Hematopoietic multipotent progenitor cell treated with erythropoietin and hydrocortisone succinate and interleukin-3 and kit ligand, for 4 days (in vitro differentiated cells): ENCODE measurements at places on chromosomes 12 and 14.

GRCh38 chr14:92676403-92677086 is 71.9 kb downstream of the LGMN start:
- DNase-seq = no peak

- no peak for DNase-seq
These were observed 196.9 kb upstream of the NOVA1 start for GRCh38 chr14:26794731-26795130.

GRCh38 chr12:57156701-57157403 is 9.4 kb upstream of the LRP1-AS start:
- peak; percentile 47 for DNase-seq

- DNase-seq = no peak
These were observed 10.9 kb downstream of the ATP6V0A2 start for GRCh38 chr12:123723011-123723410.

GRCh38 chr12:109261939-109262338 is 47.1 kb downstream of the FOXN4 start:
- no peak for DNase-seq

GRCh38 chr12:43832463-43833168 is 3.3 kb upstream of the TMEM117 start:
- peak; percentile 56 for DNase-seq

DNA sequence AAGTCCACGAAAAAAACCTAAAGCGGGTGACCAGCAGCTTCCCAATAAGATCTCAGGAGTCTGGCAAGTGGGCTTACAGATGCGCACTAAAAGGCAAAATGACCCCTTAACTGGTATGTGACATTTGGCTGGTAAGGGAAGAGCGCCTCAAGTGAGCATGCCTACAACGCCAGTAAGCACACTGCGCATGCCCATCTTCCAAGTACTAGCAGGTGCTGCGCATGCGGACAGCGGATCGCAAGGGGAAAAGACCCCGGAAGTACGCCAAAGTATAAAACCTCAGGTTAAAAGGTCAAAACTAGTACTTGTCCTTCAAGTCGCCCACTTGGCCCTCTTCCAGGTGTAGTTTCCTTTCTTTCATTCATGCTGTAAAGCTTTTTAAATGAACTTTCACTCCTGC is 518.5 kb upstream of the MDGA2 start:
- DNase-seq = no peak

DNA sequence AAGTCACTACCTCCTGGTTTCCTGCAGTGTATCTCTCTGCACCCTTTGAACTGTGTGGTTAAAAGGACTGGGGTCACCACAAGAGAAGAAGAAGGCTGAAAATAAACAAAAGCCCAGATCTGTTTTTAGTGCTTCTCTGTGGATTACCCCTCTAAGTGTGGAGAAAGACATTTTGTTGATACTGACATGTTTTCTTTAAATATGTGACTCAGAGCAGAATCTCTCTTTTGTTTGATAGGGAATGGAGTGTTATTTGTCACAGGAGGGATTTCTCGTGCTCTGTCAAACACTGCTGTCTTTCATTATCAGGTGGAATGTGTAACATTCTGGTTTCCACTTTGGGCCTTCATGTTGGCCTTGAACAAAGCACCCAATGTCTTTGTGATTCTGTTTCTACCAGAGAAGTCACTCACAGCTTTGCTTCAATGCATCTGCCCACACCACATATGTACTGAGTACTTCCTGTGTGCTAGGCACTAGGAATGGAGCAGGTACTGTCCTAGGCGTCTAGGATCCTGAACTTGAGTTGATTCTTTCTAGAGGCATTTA is 82.1 kb downstream of the PLXNC1 start:
- peak; percentile 44 for DNase-seq
